ENCODE measurements at places on chromosomes 6 and 20.

GRCh38 chr6:43767553-43768505 lies 2.2 kb upstream of the VEGFA start:
- DNase-seq = no peak

GRCh38 chr20:48877304-48877703 lies 44.2 kb upstream of the ARFGEF2 start:
- DNase-seq = no peak

GRCh38 chr6:21423106-21423854 lies 170.3 kb upstream of the SOX4 start:
- DNase-seq = no peak

DNA sequence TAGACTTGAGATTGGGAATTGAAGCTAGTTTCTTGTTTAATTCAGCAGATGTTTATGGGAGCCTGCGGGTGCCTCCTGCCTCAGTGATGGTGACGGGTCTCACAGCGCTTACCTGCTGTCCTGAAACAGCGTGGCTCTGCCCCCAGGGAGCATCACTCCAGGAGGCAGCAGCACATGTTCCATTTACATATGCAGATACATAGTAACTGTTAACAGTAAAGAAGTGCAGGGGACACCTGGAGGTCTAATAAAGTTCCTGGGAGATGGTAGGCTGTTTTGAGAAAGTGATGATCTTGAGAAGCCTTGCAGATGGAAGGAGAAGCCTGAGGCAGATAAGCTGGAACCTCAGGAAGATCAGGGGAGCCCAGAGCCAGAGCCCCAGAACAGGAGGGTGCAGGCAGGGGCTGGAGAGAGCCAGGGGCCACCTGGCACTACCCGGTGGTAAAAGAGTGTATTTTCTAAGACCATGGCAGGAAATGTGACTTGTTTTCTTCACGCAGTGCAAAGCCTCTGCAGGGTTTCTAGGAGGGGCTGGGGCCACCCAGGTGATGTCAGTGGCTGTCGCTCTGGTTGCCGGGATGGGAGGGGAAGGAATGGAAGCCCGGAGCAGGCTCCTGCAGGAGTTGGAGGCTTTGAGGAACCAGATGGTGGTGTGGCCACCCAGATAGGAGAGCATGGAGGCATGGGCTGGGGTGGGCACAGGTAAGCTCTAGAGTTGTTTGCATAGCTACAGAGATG lies 24.2 kb upstream of the KIF25 start:
- DNase-seq = no peak

DNA sequence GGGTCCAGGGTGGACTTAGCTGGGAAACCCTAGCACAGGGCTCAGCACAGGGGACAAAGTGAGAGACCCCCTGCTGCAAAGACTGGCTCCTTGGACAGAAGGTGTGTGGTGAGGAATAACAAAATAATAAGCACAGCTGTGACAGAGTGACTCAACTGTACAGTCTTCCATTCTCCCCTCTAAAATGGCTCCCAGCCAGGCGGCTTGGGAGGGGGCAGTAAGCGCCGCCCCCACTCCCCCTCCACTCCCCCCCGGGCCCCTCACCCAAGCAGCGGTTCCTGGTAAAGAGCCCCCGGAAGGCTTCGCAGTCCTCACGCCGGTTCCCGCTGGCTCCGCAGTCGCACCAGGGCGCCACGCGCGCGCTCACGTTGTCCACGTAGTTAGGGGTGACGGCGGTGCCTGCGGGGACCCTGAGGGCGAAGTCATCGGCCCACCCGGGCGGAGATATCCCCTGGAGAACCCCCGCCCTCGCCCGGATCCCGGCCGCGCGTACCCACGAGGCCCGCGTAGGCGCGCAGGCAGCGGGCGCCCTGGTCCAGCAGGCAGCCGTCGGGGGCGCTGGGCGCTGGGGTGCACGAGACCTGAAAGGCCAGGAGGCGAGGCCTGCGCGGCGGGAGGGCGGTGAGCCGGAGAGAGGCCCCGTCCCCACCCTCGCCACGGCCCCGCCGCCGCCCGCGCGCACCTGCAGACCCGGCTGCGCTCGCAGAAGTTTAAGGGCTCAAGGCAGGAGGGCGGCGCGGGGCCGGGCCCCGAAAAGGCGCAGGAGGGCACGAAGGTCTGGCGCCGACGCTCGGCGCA lies 2.7 kb downstream of the GFRA4 start:
- DNase-seq = no peak

- DNase-seq = no peak
These were observed 124.0 kb upstream of the B3GAT2 start for GRCh38 chr6:71080826-71081225.

GRCh38 chr6:45813943-45814342 lies 201.7 kb downstream of the CLIC5 start:
- DNase-seq = no peak

GRCh38 chr6:118606268-118606667 lies 45.1 kb downstream of the CEP85L start:
- no peak for DNase-seq

- no peak for DNase-seq
These were observed 4.5 kb downstream of the TP53INP2 start for GRCh38 chr20:34708621-34709043.

DNA sequence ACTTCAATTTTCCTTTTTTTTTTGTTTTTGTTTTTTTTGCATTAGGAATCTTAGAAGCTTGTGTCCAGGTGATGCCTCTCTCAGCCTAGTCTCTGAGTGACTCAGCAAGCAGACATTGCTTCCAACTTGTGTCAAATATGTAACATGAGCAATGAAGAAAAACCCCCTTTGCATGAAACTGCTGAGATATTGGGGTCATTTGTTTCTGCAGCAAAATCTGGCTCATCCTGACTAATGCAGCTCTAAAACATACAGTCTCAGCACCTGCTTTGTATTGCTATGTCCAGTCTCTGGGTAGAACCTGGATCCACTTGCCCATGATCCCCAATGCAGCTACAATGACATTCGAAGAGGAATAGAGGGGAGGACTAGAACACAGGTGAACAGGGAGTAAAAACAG lies 55.7 kb upstream of the LRFN2 start:
- DNase-seq = no peak

DNA sequence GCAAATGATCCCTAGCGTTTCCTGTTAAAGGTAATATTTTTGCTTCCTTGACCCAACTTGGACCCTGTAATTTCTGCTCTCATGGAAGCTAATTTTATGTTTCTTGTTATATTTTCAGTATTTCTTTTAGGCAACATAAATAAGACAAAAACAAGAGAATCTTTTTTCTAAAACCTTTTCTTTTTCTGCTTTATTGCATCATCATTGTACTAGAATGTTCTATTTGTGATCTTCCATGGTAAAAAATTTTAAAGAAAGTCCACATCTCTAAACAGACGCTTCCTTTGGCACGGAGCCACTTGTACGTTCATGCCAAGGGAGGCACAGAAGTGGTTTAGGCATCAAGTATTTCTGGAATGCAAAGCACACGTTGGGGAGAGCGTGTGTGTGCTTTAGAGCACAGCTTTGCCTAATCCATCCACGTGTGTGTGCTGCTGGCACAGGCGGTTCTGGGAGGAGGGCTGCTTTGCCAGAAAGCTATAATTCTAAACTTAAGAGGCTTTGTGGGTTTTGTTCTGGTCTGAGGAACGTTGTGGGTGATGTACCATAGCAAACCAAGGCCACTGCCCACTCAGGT lies 98.3 kb downstream of the SASH1 start:
- DNase-seq = no peak

- DNase-seq = no peak
These were observed 34.2 kb downstream of the DTNBP1 start for GRCh38 chr6:15628499-15629131.

DNA sequence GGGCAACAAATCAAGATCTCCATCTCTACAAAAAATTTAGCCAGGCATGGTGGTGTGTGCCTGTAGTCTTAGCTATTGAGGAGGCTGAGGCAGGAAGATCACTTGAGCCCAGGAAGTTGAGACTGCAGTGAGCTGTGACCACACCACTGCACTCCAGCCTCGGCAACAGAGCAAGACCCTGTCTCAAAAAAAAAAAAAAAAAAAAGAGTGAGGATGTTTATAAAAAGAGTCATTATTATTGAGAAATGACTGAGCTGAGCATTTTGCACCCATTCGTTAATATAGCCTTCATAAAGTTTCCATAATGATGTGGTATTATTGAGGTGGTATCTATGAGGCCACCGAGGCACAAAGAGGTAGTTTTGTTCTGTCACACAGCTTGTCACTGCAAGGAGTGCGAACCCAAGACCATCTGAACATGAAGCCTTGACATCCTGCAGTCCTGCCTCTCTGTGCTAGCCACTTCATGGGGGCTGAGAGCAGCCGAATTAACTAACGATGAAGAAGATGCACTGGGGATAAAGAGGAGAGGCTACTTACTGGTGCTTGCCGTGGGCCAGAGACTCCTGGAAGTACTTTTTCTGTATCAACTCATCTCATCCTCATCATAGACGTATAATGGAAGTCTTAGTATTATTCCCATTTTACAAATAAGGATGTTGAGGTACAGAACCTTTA lies 175.5 kb downstream of the BCAS1 start:
- no peak for DNase-seq

DNA sequence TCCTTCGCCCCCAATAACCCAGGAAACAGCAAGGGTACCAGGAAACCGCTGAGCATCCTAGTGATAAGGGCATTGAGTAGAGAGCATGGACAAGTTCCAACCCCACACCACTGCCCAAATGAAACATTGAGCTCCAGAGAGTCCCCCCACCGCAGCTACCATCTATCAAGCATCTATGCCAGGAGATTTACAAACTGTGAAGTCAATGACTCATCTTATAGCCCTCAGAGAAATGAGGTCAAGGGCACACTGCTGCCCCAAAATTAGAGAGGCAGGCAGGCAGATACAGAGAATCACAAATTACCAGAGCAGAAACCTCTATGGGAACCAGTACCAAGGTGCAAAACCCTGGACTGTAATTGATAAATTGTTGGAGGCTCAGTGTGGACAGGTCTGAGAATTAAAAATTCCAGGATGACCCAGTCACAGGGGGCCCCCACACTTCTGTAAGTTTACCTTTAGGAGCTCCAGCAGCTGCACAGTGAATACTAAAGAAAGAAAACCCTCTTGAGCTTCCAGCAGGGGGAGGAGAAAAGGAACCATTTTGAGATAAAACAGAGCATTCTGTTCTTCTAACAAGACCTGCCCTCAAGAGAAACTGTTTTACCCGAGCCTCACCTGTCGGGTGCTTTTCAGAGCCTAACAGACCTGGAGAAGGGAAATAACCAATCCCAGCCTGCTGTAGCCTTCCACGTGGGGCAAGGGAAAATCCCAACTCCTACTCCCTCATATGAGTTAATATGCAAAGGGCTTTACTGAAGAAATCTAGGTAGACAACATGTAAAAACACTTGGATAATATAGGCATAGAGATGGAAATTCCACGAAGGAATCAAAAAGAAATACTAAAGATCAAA lies 118.0 kb upstream of the ARID1B start:
- no peak for DNase-seq

DNA sequence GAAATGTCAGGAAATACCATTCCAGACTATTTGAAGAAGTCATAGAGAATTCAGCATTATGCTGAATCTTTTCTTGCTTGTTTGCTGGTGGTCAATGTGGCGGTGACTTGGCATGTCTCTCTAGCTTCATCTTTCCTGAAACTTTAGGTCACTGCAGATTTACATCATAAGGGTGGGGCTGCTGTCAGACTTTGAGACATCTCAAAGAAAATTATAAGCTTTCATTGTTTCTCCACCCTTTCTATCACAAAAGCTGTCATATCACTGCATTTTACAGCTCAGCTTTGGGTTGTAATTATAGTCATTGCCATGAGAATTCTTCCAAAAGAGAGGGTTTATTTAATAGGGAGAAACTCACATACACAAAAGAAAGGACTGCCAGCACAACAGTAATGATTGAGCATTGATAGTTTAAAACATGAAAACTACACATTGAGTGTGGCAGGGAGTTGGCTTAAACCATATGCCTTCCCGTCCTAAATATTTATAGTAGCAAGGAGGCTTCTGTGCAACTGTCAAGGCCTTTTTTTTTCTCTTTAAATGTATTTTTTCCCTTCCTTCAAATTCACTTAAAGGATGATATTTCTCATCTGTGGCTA lies 44.7 kb upstream of the LRRC1 start:
- no peak for DNase-seq

DNA sequence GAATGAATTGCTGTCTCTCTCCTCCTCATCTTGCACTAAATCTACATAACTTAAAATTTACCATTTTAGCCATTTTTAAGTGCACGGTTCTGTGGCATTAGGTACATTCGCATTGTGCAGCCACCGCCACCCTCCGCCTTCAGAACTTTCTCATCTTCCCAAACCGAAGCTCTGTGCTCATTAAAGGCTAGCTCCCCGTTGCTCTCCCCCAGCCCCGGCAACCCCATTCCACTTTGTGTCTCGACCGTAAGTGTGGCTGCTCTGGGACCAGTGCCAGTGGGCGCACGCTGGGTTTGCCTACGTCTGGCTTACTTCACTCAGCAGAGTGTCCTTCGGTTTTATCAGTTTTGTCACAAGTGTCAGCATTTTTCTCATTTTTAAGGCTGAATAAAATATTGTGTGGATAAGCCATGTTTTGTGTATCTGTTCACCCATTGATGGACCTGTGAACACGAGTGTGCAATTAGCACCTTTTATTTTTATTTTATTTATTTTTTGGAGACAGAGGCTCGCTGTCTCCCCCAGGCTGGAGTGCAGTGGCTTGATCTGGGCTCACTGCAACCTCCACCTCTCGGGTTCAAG lies 16.8 kb downstream of the SLC17A9 start:
- DNase-seq = no peak

- no peak for DNase-seq
These were observed 8.9 kb downstream of the EHMT2 start for GRCh38 chr6:31888276-31889258.

- DNase-seq = no peak
These were observed 260.0 kb downstream of the C6orf118 start for GRCh38 chr6:165049362-165049761.

- DNase-seq = no peak
These were observed 29.1 kb downstream of the HECA start for GRCh38 chr6:139164001-139164400.

GRCh38 chr6:23533311-23533710 lies 592.7 kb upstream of the NRSN1 start:
- no peak for DNase-seq

DNA sequence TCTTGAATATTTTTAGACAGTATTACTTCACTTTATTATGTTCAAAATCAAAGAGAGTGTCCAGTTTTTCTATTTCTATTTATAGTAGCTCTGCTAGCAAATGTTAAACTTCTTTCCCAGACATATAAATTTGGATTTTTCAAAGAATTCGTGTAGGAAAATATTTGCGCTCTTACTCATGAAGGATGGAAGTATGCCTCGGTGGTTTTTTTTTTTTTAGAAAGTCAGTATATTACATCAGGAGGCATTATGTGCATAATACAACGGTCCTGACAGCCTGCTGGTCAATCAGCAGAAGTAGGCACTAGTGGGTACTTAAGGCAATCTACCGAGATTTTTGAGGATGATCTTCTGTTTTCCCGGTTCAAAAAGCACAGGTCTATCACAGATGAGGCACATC lies 249.3 kb downstream of the TBX18 start:
- no peak for DNase-seq

GRCh38 chr6:1868561-1869261 lies 259.0 kb downstream of the FOXC1 start:
- peak; percentile 39 for DNase-seq

DNA sequence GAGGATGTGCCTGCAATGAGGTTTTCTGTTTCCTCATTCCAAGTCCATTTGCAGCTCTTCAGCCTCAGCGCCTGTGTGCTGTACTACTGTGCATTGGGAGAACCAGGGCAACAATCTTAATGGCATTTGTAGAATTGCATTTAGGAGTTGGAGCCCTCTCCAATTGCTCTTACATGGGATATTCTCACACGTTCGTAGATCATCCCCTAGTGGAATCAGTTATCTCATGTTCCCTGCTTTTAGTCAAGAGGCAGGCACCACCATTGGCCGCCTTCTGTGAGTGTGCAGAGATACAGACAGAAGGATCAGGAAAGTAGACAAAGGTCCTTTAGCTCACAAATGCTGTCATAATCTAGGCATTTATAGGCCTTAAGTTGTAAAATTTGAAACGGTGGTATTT lies 84.2 kb upstream of the RGS17 start:
- no peak for DNase-seq
